ENCODE measurements at places on chromosomes 12 and 14.

DNA sequence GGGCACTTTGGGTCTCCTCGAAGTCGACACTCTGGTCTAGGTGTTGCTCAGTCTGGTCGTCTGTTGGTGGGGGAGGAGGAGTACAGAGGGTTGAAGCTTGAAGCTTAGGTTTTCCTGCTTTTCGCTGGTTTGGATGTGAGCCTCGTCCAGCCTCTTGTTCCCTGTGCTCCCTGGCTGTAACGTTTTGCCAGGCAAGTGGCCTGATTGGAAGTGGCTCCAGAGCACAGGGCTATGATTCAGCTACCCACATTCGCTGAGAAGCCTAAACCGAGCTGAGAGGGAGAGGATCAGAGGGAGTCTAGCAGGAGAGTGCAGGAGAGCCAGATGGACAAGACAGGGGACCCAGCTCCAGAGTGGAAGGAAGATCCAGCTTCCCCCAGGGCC, 6.1 kb downstream of the HOXC10 start:
- no peak for DNase-seq

DNA sequence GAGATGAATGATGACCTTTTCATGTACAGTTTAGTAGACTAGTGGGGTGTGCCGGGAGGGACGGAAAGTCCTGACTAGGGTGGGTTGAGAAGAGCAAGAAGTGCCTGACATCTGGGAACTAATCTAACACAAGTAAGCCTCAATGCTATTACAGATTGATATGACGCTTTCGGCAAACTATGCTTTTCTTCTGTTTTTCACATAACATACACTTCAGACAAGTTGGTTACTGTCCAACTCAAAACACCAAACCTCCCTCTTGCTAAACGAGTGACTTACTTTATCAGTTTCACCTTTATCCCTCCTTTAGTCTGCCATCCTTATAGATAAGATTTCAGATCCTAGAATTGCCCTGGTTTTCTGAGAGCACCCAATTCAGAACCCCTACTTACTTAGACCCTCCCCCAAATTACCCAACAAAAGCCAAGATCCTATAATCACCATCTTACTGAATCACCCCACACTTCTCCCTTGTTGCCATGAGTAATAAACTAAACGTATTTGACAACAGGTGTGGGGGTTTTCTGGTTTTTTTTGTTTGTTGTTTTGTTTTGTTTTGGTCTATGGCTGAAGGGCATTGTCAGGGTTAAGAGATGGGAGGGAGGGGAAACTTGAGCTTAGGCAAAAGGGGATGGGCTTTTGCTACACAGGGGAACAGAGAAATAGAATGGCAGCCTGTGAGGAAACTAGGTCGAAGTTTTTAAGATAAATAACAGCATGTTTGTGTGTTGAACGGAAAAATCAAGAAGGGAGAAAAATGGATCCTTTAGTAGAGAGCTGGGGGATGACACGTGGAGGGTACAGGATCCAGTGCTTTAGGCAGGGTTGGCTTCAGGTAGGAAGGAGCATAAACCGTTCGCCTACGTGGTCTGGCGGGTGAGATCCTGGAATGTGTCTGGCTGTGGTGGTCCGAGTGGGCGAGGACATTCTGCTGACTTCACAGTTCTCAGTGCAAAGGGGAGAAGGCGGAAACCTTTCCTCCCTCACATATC, 6.1 kb upstream of the PSMA3 start:
- peak; percentile 21 for DNase-seq

- no peak for DNase-seq
Observed at GRCh38 chr12:3564411-3564810, 73.4 kb downstream of the PRMT8 start.

DNA sequence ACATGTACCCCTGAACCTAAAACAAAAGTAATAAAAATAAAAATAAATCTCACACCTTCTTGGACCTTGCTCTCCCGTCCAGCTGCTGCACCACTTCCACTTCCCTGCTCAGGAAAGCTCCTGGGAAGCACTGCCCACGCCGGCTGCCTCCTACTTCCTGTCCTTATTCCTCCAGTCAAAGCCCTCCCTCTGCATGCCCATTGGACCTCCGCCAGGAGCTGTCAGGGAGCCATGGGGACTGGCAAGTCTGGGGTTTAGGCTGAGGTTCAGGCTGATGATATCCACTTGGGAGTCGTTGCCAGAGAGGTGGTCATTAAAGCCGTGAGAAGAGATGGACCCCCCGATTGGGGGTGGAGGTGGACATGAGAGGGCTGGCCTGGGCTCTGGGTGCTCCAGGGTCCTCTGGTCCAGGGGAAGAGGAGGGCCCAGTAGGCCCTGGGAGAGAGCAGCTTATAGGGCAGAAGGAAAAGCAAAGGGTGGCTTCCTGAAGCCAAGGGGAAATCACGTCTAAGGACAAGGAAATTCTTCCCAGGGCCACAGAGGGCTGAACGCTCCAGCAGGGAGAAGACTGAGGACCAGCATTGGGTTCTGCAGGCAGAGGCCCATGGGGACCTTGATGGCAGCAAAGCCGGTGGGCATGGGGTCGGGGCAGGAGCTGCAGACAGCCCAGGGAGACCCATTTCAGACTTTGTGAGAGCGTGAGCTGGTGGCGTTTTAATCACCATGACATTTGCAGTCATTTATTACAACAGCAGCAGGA, 78.7 kb downstream of the FZD10 start:
- DNase-seq = no peak

DNA sequence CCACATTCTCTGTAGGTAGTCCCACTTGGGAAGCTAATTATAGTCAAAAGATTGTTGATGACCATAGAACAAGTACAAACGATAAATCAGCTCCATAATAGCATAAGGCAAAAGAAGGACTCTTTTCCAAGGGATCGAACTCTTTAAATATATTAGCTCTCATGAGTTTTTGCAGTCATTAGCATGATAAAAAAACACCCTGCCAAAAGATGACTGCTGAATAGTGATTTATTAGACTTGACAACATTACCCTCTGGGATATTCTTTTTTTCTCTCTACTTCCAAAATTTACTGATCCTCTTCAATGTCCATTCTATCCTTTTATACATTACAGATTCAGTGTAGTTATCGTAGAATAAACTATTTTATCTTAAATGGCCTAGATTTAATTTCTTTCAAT, 14.2 kb downstream of the EPYC start:
- no peak for DNase-seq

GRCh38 chr12:16421806-16422205, 74.4 kb downstream of the MGST1 start:
- no peak for DNase-seq

GRCh38 chr12:115375186-115375991, 691.4 kb upstream of the TBX3 start:
- no peak for DNase-seq

DNA sequence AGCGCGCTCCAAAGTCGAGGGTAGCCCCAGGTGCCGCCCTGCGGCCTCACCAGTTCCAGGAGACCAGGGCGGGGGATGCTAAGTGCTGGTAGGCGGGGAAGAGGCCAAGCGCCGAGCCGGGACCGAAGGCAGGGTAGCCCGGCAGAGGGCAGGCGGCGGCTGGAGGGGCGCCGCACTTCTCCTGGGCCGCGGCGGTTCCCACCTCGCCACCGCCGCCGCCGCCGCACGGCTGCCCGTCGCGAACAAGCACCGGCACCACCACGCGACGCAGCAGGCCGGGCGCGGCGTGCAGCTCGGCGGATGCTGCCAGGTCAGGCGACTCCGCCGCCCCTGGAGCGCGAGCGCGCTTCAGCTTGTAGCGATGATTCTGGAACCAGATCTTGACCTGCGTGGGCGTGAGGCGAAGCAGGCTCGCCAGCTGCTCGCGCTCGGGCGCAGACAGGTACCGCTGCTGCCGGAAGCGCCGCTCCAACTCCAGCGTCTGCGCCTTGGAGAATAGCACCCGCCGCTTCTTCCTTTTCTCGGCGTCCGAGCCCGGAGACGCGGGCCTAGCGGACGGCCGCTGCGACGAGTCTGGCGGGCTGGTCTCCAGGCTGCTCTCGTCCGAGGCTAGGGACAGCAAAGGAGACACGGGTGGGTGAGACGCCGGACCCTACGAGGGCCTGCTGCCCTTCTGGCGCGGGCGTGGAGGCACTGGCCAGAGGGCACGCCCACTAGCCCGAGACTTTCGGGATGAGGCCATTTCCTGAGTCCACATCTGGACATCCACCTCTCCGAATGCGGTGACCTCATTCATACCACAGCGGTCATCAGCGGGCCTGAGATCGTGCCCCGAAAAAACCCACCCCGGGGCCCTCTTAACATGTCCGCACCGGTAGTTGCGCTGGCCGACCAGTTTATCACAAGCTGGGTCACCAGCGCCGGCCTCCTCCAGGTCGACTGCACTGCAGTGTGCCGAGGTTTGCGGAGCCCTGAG, 1.3 kb downstream of the NKX2-8 start:
- no peak for DNase-seq

GRCh38 chr12:107788690-107789458, 14.4 kb downstream of the ASCL4 start:
- no peak for DNase-seq
